ENCODE measurements at places on chromosomes 12 and 14. TPM values are rescaled to one million over a fixed set of nuclear protein-coding genes. Genes with fewer than 3 reads are reported as not detected.

DNA sequence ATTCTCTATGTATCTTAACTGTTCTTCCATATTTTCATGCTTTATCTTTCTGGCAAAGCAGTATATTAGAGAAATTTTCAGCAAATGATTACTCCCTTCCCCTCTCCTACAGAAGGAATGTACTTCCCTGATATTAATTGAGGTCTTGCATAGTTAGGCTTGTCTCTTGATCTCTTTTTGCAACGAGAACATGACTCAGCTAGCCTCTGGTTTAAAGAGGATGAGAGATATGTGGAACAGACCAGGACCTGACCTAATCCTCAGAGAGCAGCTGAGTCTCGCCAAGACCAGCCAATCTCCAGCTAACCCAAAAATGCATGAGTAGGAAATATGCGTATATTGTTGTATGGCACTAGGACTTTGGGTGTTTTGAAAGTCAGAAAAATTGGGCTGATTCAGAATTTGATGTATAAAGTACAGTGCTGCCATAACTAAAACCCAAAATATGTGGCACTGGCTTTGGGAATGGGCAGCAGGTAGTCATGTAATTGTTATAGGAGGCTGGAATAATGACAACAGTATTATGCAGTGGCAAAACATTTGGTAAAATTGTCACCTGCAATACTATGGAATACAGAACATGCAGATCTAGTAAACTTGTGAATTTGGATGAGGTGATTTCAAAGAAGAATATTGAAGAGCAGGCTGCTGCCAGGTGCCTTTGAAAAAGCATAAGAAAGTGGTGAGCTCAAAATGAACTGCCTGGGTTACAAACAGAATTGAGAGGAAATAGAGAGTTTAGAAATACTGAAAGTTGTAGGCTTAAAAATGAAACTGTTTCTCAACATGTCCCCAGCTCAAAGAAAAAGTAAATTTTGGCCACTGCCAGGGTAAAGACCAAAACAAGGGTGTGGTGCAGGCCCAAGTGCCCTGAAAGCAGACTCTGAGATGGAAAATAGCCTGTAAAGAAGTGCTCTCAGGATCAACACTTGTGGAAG is 9.3 kb upstream of the USP15 start:
- DNase-seq: no peak

DNA sequence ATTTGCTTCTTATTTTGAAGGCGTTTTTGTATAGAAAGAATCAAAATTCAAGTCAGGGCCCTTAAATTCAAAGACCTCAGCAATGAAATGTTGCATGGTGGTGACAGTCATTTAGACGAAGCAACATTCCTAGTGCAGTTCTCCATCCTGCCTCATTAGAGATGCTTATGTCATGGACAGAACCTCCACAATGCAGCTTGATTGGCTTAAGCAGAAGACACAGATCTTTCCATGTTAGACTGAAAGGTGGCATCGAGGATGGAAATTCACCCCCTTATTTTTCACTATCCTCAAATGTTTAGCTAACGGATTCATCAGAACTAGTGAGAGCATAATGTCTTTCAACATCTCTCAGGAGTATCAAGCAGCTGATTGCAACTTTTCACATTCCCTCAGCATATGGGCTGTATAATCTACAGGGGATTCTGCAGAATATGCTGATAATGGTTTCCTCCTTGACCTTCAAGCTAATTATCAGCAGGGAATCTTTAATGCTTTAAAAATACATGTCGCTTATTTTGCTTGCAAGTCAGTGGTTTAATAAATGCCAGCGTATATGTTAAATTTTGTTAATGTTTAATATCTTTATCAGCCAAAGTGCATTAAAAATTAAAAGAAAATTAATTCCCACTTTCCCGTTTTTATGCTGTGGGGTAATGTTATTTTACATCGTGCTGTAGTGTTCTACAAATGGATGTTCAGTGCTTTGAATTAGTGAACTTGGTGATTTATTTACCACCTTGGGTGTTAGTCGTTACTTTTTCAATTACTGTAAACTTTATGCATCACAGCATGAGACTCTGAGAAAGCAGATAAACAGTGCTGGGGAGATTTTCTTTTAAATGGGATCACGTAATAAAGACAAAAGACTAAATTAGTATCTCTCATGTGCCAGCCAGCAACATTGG is 12.8 kb upstream of the NRDE2 start:
- DNase-seq: no peak

GRCh38 chr14:54299410-54300363 is 97.1 kb upstream of the CDKN3 start:
- DNase-seq: no peak

- no peak for DNase-seq
These were observed 20.2 kb downstream of the HDAC7 start for GRCh38 chr12:47799357-47799955.

DNA sequence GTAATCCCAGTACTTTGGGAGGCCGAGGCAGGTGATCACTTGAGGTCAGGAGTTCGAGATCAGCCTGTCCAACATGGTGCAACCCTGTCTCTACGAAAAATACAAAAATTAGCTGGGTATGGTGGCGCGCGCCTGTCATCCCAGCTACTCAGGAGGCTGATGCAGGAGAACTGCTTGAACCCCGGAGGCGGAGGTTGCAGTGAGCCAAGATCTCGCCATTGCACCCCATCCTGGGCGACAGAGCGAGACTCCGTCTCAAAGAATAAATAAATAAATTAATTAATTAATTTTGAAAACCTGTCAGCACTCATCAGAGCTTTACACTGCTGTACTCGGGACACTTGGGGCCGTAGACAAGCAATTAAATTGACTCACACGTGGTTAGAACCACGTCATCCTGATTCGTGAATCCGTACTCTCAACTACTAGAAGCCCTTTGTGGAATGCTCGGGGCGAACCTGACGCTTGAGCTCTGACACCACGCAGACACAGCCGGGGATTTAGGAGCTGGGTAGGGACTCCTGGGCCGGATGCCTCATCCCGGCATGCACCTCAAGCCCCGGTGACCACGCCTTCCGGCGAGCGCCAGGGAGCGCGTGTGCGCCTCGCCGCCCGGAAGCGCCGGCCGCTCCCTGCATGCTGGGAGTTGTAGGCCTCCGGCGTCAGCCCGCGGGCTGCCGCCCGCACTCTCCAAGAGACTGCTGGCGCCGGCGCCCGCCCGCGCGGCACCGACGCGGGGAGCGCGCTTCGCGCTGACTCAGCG is at the start of gene XPOT:
Gene XPOT (plus strand): TSS at position 686 of the 763 bp plus-strand sequence. CDS start 5,644 bp downstream, outside the sequence.
- DNase-seq: peak; percentile 97

GRCh38 chr14:94295360-94296180 is 2.5 kb upstream of the SERPINA10 start:
- DNase-seq: no peak

GRCh38 chr12:57515934-57516541 is 4.3 kb downstream of the DDIT3 start:
- DNase-seq: no peak

- DNase-seq: no peak
These were observed 6.4 kb downstream of the GOLGA5 start for GRCh38 chr14:92800525-92800924.

The SRRM4 gene
- total RNA-seq: not detected

The FRS2 gene
- 10.4 TPM for total RNA-seq

The HIF1A gene
- total RNA-seq: 88.1 TPM

The CCDC88C gene
- 262 TPM for total RNA-seq

The RAD51AP1 gene
- total RNA-seq: 69.2 TPM
